ENCODE measurements at places on chromosomes 1 and 21.
A peak's percentile ranks its signal among the peaks of the same experiment; 100 is the strongest.

DNA sequence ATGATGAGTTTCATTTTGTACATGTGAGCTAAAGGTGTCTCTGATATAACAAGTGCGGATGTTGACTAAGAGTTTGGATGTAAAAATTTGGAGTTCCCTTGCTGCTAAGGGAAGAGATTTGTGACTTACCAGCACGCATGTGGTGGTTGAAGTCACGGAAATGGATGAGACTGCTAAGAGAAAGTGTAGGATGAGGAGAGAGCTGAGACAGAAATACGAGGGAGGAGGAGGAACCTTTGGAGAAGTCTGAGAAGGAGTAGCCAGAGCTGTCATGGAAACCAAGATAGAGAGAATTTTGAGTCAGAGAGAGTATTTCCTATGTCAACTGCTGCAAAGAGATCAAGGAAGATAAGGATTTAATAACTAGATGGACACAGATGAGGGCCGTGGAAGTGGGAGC, 106.5 kb upstream of the COL24A1 start:
- no peak for DNase-seq

DNA sequence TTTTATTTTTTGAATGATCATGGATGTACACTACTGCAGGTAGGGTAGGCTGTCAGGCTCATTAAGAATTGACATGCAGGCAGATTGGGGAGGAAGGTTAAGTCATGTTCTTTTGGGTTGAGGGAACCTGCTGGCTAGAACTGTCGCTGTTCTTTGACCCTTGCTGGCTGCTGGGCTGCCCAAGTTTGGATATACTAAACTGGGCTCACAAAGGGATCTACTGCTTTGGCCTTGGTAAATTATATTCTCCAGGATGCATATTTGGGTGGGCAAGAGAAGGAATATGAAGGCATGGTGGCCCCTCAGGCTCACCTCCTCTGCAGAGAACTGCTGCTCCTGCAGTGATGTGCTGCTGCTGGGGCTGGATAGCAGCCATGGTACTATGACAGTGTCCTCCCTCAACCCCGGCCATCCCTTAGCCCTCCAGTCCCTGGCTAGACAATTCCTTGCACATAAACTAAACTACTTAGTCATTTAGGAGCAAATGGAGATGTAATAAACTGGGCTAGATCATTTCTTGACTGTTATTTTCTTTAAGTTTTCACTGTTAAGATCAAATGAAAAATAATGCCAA, 6.1 kb downstream of the ATP1A1 start:
- DNase-seq, result no peak

DNA sequence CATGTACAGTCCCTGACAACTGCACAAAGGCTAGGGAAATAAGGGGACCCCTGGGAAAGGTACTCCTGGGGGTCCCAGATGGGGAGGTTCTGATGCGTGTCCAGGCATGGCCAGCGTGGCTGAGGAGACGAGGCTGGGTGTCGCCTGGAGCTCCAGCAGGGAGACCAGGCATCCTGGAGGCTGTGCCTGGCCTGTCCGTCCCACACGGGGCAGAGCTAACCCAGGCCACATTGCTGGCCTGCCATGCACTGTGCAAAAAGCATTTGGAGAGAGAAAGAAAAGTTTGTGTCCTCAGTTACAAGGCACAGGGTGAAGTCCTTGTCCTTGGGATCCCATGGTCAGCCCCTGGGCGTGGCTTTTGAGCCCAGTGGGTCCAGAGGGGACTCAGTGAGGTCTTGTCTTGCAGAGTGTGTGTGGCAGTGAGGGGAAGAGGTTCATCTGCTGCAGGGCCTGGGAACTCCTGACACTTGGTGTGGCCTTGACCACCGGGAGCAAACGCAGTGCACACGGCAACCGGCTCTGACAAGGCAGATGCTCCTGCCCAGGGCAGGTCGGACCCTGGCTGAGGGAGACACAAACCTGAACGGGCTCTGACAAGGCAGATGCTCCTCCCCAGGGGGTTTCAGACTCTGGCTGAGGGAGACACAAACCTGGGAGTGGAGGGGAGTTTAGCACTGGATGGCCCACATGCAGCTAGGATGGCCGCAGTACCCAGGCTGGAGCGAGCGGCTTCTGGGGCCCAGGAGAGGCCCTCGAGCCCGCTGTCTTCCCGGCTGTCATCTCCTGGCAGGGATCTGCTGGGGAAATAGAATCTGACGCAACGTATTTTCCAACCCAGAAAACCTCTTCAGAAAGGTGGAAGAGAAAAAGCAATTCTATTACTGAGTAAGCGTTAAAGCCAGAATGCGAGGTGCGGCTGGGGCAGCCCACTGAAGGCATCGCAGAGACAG, 37.3 kb upstream of the COL18A1 start:
- no peak for DNase-seq

DNA sequence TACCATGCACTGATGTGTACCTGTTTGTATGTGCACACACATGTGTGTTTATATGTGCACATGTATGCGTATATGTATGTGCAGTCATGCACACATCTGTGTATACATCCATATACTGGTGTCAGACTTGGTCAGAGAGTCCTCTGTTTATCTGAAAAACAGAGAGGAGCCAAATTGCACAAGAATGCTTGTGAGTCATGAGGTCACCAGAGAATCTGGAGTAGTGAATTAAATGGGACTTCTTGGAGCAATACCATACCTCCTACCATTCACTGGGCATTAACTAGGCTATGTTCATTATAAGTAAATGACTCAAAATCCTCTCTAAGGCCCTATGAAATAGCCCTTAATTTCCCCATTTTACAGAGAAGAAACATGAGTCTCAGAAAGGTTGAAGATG, 272.1 kb upstream of the C1orf87 start:
- no peak for DNase-seq

GRCh38 chr1:235865565-235866204, 1.0 kb downstream of the LYST start:
- DNase-seq, result no peak

- DNase-seq, result no peak
These were observed 380.0 kb downstream of the DSCAM start for GRCh38 chr21:40466893-40467483.

DNA sequence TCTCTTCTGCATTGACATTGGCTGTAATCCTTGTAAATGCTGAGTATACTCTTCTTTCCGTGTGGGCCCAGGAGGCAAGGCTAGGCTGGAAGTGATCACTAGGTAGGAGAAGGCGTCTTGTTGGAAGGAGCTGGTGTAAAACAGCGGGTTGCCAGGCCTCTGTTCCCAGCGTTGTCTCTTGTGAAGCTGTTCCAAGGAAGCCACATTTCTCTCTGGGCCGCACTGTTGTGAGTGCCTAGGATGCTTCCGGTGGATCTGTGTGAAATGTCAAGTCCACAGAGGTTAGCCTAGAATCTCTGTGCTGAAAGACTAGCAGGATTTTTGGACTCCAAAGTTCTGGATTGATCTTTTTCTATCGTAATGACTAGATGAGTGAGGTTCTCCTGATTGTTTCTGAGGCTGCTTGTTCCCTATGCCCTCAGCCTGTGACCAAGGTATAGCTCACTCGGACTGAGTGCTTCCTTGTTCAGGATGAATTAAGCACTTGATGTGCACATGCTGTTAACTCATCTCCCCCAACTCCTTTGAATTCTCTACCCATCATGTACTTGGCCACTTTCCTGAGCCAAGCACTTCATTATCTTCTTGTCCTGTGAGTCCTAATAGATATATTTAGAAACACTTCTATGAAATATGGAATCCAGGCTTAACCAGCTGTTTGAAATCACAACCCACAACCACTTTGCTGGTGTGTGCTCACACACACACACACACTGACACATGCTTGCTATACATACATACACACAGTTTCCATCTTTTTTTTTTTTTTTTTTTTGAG, 63.3 kb downstream of the PBX1 start:
- no peak for DNase-seq

DNA sequence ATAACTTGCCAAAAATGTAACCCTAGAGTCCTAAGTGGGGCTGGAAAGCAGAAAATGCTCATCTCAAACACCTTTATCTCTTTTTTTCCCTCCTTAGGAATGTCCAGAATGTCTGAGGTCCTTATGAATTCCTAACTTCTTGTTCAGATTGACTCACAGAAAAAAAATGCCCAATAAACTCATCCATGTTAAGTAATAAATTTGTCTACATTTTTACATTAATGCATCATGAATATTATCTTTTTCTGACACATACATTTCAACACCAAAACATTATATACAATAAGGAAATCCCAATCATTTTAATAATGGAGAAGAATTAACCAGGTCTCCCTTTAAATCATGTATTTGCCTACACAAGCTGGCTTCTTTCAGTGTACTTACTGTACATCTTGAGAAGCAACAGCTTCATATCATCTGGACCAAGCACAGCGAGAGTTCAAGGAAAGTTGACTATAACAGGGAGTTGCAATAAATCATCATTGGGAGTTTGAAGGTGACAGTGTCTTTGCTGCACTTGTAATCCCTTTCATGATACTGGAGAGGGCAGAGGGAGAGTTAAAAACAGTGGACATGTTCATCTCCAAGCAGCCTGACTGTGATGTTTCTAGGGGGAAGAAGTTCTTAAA, 565.2 kb downstream of the LTN1 start:
- no peak for DNase-seq

DNA sequence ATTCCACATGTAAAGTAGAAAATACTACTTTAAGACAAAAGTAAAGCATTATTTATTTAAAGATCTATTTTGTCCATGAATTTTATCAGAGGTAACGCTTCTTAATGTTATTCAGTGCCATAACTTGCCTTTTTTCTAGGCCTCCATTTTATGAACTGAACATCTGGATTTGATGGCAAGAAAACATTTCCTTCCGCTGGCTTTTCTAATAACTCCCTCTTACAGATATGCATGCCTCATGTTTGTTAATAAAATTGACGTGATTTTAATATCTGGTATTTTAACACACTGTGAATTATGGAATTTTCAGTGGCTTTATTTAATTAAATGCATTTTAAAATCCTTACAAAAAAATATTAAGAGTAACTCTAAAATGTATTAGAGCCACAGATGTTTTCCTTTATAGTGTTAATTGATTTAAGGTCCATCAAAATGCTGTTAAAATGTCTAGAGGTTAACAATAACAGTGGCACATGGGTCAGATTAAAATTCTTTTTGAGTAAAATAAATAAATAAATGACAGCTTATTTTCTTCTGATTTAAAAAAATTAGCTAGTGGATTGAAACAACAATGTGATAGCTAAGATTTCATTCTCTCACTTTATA, 15.1 kb downstream of the PTPRC start:
- no peak for DNase-seq

- no peak for DNase-seq
These were observed 12.3 kb downstream of the ZRANB2 start for GRCh38 chr1:71068325-71069240.

- DNase-seq, result no peak
These were observed 252.1 kb downstream of the DISC1 start for GRCh38 chr1:231878737-231879136.

DNA sequence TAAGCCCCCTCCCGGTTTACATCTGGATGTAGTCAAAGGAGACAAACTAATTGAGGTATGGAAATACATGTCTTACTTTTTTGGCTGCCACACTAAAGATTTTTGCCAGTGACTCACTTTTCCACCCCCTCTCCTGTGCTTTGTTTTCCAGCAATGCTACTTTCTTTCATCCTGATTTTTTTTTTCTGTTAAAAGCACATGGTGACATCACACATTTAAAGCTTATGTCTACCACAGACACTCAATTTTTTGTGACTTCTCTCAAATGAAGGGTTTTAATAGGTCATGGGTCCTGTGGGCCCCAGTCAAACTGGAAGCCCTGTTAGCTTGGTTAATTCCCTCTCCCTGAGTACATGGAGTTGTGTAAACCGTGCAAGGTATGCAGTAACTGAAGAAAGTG, 2.2 kb downstream of the PPP1R8 start:
- DNase-seq, result peak; percentile 20

DNA sequence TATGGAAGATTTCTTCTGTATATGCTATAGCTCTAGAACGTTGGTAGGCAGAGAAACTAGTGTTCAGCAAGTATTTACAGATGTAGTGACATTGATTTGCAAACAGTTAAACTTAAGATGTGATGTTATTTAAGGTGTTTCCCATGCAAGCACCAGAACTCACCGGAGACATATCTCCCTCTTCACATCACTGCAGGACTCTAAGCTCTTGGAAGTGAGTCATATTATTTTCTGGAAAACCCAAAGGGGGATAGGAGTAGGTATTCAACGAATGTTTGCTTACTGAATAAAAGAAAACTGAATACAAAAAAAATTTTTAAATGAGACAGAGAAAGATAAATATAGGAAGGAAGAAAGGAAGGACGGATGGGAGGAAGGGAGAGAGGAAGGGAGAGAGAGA, 25.0 kb downstream of the RGS4 start:
- DNase-seq, result no peak

DNA sequence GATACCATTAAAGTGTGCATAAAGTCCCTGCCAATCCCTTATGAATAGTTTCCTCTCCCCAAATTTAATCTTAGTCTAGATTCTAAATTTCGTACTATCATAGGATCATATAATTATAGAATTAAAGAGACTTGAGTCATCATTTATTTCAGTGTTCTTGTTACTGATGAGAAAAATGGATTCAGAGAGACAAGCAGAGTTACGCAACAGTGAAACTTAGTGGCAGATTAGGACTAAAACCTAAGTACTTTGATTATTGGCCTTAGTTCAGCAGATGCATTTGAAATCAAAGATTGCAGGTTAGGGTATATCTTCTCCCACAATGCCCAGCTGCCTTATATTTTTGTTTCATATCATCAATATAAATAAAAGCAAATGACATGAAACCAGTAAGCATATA, 843 bp upstream of the KRTAP19-7 start:
- no peak for DNase-seq

DNA sequence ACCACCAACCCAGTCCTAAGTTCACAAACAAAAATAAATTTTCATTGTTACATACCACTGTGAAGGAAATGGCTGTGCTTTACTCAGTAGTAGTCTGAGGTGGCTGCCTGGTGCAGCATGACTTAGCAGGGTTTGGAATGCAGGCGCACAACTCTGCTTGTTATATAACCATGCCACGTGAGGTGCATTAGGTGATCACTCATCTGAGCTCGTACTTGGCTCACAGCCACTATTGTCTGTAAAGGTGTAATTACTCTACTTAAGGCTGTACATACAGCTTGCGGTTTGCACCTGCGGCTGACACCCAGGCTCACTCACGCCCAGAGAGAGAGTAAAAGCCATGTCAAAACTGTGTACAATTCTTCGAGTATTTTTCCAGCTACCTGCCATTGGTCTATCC, 599.4 kb downstream of the LTN1 start:
- DNase-seq, result no peak

DNA sequence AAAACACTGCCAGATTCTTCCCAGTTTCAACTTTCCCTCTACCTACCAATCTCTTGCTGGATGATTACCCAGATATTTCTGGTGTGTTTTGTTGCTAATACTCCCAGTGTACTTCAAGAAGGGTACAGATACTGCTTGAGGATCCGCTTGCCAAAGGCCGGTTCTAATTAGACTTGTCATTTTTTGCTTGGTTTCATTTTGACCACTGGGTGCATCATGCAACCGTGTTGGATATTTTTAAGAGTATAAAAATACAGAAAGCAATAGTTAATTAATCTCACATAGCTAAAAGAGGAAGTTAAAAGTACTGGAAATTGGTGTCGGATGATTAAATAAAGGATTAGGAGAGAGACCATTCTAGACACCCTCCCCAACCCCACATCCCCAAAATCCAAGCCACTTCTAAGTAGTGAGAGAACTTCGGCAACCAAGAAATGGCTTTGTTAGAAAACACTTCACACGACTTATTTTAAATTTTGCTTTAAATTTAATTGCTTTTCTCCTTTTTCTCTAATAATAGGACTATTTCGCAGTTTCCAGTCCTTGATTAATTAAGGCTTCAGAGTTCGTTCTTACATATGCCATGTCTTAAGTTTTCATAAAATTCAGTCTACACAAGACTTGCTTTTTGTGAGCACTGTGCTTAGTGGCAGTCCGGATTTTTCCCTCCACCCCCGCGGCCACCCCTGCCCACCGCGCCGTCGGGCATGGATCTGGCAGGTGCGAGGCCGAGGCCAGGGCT, 2.5 kb upstream of the CDKN2C start:
- DNase-seq, result no peak

Measured in GM04504 (cell line).